Activated T-cell treated with anti-CD3 and anti-CD28 coated beads, Interleukin-2, amount 50 U/mL, for 72 hours (primary cell): ENCODE measurements at places on chromosomes 12 and 14. TPM values are rescaled to one million over a fixed set of nuclear protein-coding genes. Genes with fewer than 3 reads are reported as not detected.

Gene SSPN
- not detected for total RNA-seq

Gene CBLN3
- 15.7 TPM for total RNA-seq

Gene MMP17
- total RNA-seq: not detected

Gene PXN
- total RNA-seq: 80.5 TPM

Gene CCDC175
- total RNA-seq: not detected

- peaks cover 13% of the 10 kb centered on the region for H3K27me3 ChIP-seq
- peaks cover 38% of the 10 kb centered on the region for H3K4me1 ChIP-seq
- peak overlapping the region; percentile 97 for H3K27ac ChIP-seq
- H3K36me3 ChIP-seq: peaks cover 23% of the 10 kb centered on the region
- DNase-seq: no peak
Observed at GRCh38 chr12:94458877-94459727, 565 bp downstream of the CEP83 start.

GRCh38 chr12:10501030-10501429, 4.7 kb upstream of the EIF2S3B start:
- peak overlapping the region; percentile 24 for H3K4me3 ChIP-seq
- peaks cover 2% of the 10 kb centered on the region for H3K36me3 ChIP-seq
- H3K27me3 ChIP-seq: peaks cover 15% of the 10 kb centered on the region
- peaks cover 32% of the 10 kb centered on the region for H3K4me1 ChIP-seq
- DNase-seq: no peak
